AG10803 (cell line): ENCODE measurements at places on chromosomes 4 and X.

DNA sequence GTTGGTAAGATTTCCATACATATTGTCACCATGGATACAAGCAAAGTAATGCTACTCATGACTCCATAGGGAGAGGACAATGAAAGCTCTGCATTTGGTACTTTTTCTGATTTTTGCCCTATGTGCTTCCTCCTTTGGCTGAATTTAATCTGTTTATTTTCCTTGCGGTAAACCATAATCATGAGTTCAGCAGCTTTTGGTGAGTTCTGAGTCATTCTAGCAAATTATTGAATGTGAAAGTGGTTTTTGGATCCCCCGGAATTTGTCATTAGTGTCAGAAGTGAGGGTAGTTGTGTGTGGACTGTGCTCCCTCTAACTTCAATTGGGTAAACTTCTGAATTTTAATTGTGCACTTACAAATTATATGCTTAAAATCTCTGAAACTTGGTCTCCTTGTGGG, 170.3 kb downstream of the MOSPD2 start:
- DNase-seq = no peak

DNA sequence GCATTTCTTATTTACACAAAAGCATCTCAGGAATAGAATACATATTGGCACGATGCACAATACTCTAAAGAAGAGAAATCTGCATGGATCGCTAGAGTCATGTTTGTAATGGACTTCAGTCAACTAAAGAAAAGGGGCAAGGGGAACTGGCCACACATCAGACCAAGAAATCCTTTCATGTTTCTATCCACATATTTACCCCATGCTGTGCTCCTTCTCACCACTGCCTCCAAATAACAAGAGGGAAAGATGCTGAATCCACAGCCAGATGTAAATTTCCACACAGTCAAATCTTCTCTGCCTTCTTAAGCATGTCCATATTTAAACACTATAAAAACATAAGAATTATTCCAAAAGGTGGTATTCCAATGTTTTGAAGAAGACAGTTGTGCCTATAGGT, 67.6 kb downstream of the COX18 start:
- no peak for DNase-seq

DNA sequence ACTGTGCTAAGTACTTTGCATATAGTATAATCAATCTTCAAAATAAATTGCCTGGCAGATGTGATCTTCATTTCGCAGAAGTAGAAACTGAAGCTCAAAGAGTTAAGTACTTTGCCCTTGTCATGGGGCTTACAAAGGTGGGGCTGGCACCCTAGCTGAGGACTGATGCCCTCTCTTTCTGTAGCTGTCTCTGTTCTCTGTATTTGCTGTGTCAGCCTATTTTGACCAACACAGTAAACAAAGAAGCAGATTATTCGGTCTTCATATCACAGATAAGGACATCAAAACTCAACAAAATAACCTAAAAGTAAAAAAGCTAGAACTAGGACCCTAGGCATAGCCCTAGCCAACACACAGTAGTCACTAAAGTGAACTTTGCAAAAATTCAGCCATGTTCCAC, 570.5 kb upstream of the TENM3 start:
- no peak for DNase-seq

- peak; percentile 88 for DNase-seq
Observed at GRCh38 chrX:150688911-150689451, 4.2 kb upstream of the MTMR1 start.

GRCh38 chr4:186227744-186228513, 622 bp downstream of the KLKB1 start:
- DNase-seq = no peak

GRCh38 chr4:1725521-1725920, 4.2 kb downstream of the TACC3 start:
- no peak for DNase-seq

- DNase-seq = peak; percentile 60
Observed at GRCh38 chrX:1686642-1687041, 71.8 kb downstream of the ASMT start.

DNA sequence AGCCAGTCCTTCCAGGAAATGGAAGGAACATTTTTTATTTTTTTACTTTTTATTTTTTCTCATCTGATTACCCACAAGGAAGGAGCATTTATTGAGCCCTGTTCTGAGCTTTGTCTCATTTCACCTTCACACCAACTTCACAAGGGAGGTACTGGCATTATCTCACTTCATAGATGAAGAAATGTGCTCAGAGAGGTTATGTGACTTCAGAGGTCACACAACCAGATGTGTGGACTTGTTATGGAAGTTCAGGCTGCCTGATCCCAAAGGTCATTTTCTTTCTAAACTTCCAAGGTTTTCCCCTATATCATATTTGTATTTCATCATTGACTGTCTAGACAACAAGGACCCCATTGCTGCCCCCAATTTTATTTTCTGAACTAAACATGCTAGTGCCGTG, 160.3 kb downstream of the DCLK2 start:
- DNase-seq = no peak

DNA sequence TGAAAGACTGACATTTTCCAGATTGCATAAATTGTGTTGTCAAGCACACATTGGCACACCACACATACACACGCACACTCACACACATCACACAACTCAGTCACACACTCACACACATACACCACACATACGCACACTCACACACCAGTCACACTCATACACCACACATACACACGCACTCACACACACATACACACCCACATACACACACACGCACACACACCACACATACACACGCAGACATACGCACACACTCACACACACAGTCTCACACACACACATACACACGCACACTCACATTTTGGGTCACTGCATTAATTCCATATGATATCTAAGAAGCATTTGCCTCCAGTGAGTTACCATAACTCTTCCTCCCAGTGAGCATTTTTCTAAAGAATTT, 578.3 kb upstream of the FRG1 start:
- DNase-seq = no peak
